NK-92 treated with Interleukin-12 subunit alpha and Interleukin-12 subunit beta, amount 100 ng/mL, for 24 hours (cell line): ENCODE measurements at places on chromosomes 4 and X.

DNA sequence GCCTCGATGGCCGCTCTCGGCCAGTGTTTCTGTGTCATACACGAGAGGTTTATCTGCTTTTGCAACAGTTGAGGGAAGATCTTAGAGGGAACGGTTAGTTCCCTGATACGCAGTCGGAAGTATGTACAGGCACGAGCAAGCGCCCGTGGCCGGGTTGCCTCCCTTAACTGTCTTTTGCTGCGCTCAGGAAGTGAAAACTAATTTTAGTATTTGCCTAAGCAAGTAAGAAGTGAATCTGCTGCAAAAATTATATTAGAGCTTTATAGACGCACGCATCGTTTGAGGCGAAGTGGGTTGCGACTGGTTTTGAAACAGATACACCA, 695 bp downstream of the MTM1 start:
- DNase-seq, result peak; percentile 18

- no peak for DNase-seq
These were observed 55.2 kb downstream of the MGST2 start for GRCh38 chr4:139720806-139721205.

DNA sequence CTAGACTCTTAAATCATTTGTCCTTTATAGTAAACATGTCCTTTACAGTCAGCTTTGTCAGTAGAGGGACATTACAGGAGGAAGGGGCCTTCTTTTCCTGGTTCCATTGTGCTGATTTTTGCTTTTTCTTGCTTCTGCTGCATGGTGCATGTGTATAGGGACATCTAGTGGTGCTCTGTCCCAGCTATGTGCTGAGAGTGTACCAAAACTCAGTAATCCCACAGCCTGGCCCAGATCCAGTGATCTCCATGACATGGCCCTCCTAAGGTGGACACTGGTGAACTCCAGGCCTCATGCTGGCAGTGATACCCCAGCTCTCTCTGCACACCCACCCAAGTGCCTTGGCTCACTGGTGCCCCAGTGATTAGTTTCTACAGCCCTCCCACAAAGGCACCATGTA, 45.2 kb downstream of the MAGEB17 start:
- DNase-seq, result no peak

- DNase-seq, result no peak
These were observed 17.8 kb downstream of the SCD5 start for GRCh38 chr4:82780752-82781231.

- DNase-seq, result no peak
These were observed 1015.7 kb downstream of the DMD start for GRCh38 chrX:32195611-32196010.
